ENCODE measurements at places on chromosomes 13 and 19. TPM values are rescaled to one million over a fixed set of nuclear protein-coding genes. Genes with fewer than 3 reads are reported as not detected.

- no peak for DNase-seq
Measured at GRCh38 chr19:8517551-8518442, 3.8 kb upstream of the ZNF414 start.

DNA sequence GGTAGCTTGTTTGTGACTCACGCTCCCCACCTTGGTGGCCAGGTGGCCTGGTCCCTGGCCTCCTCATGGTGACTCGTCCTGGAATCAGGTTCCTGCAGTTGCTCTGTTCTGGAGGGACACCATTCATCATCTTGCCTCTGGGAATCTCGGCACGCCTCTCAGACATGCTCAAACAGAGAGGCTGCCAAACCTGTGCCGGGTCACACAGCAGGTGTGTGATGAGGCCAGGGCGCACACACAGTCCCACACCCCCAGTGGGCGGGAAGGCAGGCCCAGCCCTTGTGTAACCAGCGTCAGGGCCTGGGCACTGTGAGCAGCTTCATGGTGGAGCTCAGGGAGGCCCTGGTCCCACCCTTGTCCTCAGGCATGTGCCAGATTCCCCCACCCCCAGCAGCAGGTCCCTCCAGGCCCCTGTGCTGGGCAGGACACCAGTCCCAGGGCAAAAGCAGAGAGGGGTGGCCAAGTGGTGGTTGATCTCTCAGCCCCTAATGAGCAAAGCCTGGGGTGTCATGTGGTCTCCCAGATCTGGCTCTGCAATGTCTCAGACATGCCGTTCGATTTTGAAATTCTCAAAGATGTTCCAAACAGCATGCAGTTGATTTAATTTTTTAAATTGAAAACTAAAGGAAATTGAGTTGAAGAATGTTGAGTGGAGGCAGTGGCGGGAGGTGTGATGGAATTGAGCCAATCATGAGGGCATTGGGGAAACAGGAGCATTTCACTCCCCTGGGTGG lies 12.1 kb downstream of the CEBPA start:
- no peak for DNase-seq

- no peak for DNase-seq
Measured at GRCh38 chr19:43789029-43789428, 8.3 kb upstream of the KCNN4 start.

- no peak for DNase-seq
Measured at GRCh38 chr19:42111384-42111783, 20.9 kb downstream of the POU2F2 start.

DNA sequence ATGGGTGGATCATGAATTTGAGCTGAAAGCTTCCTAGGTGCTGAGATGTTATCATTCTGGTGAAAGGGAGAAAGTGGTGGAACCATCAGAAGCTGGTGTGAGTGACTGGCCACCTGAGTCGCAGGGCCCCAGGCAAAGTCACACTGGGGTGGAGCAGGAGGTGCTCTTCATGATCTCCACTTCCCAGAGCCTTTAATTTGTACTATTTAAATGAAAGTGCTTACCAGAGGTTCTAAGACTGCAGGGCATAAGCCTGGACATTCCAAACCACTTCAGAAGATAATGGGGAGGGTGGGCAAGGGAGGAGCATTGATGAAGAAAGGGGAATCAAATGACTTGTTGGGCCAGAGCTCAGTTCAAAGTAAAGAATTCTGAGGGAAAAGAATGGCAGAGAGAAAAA lies 156.1 kb downstream of the RGCC start:
- no peak for DNase-seq

DNA sequence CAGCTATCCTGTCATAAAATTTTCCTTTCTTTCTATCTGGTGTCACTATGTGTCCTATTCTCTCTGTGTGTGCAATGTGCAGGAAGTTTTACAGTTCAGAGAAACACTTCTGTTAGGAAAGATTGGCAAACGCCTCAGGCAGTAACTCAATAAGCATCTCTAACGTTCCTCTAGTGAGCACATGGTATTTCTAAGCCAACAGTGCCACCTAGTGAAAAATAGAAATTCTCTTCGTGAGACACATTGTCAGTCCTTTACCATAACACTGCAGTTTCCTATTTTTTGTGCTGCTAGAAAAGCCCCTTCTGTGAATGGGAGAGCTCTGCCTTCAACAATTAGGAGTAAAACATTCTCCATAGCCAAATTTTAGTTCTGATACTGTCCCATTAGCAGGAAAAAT lies 50.7 kb downstream of the ZNF723 start:
- no peak for DNase-seq

DNA sequence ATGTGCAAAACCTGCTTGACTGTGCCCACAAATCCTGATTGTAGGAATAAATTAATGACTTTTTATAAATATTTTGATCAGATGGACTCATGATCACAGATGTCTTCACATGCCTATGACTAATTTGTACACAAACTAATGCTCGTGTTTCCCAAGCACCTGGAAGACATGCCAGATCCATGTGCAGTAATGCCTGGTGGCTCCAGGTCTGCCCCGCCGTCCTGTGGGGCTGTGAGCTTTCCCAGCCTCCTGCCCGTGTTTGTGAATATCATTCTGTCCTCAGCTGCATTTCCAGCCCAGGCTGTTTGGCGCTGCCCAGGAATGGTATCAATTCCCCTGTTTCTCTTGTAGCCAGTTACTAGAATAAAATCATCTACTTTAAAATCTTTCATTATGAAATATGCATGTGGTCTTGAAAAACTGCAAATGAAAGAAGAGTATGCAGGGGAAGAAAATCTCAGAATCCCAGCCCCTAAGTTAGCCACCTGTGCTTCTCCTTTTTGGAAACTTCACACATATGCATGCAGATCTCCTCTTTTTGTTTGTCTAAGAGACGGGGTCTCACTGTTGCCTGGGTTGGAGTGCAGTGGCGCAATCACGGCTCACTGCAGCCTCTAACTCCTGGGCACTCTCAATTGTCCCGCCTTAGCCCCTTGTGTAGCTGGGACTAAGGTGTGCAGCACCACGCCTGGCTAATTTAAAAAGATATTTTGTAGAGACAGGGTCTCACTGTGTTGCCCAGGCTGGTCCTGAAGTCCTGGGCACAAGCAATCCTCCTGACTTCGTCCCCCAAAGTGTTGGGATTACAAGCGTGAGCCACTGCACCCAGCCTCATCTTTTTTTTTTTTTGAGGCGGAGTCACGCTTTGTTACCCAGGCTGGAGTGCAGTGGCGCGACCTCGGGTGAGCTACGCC lies 6.2 kb downstream of the RPL28 start:
- no peak for DNase-seq

- no peak for DNase-seq
Measured at GRCh38 chr13:39016787-39017186, 21.1 kb downstream of the PROSER1 start.

- DNase-seq: no peak
Measured at GRCh38 chr19:48203222-48203793, 32.8 kb downstream of the ZSWIM9 start.

DNA sequence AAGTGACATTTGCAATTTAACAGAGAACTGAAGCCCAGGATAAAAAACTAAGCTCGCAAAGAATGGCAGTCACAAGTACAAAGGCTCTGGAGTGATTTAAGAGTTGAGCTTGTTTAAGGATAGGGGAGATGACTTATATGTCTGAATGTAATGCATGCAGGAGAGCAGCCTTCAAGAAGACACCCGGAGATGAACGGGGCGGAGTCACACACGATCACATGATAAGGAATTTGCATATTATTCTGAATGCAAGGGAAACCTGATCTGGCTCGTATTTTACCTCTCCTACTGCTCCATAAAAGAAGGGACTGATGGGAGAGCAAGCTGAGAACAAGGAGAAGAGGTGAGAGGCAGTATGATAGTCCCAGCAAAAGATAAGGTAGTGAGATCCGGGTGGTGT lies 12.9 kb downstream of the TBC1D4 start:
- DNase-seq: no peak

- DNase-seq: no peak
Measured at GRCh38 chr19:19403373-19403901, 2.0 kb upstream of the GATAD2A start.

DNA sequence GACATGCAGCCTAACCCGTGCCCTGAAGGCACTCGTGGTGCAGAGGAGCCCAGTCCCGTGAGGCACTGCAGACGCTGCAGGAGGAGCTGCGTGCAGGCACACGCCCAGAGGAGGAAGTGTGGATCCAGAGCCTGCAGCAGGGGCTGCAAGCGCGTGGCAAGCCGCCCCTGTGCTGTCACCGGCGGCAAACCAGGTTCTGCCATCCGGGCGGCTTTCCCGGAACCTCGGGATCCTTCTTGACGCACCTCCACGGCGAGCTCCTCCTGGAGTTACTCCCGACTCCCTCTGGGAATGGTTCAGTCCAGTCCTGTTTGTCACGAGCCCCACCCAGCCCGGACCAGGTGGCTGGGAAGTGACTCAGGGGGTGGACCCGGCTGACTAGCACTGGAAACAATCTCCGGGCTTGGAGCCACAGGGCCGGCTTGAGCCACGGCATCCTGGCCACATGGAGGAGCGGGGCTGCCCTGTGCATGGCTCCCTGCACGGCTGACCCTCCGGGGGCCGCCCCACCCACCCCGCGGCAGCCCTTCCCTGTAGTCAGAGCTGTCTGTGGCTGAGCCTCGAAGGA lies 10.2 kb downstream of the DPP9 start:
- peak; percentile 68 for DNase-seq

DNA sequence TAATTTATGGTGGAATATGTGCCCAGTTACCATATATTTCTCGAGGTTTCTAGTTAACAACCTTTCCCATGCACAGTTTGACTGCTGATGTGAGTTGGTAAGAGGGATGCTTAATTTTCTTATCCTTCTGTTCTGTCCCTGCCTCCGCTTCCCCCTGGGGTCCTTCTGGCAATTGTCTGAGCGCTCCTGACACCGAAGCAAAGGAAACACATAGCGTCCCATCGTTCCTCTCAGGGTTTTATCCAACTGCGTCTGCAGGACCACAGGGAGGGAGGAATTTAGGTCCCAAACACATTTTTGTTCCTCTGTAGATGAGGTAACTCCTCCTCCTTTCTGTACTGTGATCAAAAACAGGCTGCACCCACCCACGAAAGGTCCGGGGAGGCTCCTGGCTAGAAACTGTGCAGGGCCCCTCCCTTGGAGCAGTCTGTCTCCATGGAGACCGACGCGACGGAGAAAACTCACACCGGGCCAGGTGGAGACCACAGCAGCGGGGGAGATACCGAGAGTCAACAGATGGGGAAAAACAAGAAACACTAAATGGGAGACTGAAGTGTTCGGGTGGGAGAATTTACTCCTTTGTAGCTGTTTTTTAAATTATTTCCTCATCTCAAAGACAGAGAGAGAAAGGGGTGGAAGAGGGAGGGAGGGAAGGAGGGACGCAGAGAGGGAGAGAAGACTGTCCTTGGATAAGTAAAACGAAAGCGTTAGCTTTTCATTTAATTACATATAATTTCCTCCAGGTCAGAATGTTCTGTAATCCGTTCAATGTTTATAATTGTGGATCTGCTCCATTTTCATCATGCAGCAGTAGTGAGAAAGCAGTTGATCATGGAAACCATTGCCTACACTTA lies 191.8 kb upstream of the NBEA start:
- no peak for DNase-seq

GRCh38 chr13:70568571-70568970 lies 460.3 kb upstream of the KLHL1 start:
- DNase-seq: peak; percentile 16

DNA sequence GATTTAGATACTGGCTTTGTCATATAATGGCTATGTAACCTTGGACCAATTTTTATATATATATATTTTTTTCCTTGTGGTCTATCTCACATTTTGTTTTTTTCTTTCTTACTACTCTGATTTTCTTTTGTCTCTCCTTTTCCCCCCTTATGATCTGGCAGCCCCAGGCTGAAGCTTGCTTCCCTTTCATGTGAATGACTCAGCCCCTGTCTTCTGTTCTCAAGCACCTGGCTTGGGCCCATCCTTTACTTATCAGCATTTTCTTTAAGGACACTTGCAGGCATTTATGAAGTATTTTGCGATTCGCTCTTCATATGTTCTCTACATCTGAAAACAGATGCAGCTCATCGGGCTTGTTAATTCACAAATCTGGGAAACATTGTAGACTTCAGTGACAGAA lies 163.6 kb downstream of the SPRY2 start:
- DNase-seq: no peak

- no peak for DNase-seq
Measured at GRCh38 chr13:32391101-32391619, 36.8 kb downstream of the N4BP2L1 start.

DNA sequence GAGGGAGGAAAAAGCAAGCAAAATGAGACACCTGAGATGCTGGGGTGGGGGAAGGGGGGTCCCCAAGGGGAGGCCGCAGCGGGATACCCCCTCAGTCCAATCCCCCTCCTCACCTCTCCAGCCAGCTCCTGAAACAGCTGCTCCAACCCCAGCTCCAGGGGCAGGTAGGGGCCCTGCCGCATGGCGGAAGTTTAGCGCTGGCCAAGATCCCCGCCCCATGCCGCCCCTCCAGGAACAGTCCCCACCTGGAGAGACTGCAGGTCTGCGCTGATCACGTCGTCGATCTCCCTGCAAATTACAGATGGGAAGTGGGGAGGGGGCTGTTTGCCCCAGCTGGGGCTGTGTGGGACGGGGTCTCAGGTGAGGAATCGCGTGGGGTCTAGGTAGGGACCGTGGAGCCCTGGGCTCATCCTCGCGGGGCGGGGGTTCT lies 9.0 kb downstream of the CAPN12 start:
- DNase-seq: no peak

DNA sequence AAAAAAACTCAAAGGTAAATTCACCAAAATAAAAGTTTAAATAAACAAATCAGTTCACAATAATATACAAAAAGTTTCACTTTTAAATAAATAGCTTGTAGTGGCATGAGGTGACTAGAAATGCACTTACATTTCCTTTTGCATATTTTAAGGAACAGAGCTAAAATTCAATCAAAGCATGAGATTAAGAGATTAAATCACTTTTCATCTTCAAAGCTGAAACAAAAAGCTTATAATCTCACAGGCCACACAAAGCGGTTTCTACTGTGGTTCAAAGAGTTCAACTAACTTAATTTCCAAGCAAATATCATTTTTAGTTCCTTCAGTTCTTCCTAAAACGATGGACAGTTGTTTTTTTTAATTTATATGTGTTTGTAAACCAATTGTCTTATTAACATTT lies 38.9 kb downstream of the TSC22D1 start:
- no peak for DNase-seq

GRCh38 chr13:76887076-76887563 lies 915 bp upstream of the KCTD12 start:
- no peak for DNase-seq

DNA sequence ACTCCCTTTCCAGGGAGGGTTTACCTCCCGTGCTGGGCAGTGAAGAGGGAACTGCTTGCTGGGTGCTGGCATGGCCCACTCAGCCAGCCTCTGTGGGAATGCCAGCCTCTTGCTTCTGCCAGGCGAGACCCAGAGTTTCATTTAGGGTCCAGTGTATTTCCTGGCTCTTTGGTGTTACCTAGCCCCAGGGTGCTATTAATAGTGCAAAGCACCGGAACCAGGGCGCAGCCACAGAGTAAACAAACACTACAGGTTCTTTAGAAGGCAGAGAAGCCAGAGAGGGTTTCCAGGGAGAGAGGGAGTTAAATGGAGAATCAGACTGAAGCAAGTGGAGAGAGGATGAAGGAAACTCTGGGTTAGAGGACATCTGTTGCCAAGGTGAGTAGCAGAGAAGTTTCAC lies 74.9 kb upstream of the SPATA13 start:
- DNase-seq: no peak

The ZNF528 gene
- total RNA-seq: 25.4 TPM

The THAP8 gene
- total RNA-seq: 13.9 TPM

The ZNF723 gene
- total RNA-seq: not detected

The TJP3 gene
- not detected for total RNA-seq

The BCKDHA gene
- 27.0 TPM for total RNA-seq

The ZNF525 gene
- 2.6 TPM for total RNA-seq

The MBD3L2B gene
- not detected for total RNA-seq

The ZNF578 gene
- total RNA-seq: 3.5 TPM

The ZNF701 gene
- total RNA-seq: 9.8 TPM

The AKAP11 gene
- total RNA-seq: 20.5 TPM

The JSRP1 gene
- 0.48 TPM for total RNA-seq

The YJEFN3 gene
- total RNA-seq: not detected

All from glomerular endothelial cell (primary cell).